ENCODE measurements at places on chromosomes 3 and 15.
A peak's percentile ranks its signal among the peaks of the same experiment; 100 is the strongest.

DNA sequence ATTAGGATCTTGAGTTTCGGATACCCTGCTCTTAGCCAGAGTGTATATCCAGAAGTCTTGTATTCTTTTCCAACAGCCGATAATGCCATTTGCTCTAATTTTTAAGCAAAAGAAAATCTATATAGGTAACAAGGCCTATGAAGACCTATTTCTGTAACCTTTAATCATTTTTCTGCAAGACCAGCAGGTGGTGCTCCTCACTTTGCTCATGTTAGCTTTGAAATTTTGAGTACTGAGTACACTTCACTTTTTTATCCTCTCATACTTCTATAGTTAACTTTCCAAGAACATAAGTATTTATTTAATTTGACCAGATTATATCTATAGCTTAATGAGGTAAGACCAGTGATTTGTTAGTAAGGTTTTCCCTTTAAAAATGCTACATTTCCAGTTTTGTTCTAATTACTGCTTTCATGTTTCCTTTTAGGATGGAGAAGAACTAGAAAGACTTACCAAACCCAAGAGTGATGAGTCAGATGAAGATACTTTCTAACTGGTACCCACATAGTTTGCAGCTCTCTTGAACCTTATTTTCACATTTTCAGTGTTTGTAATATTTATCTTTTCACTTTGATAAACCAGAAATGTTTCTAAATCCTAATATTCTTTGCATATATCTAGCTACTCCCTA is 20.5 kb downstream of the SLC35A5 start:
- peak; percentile 82 for DNase-seq

DNA sequence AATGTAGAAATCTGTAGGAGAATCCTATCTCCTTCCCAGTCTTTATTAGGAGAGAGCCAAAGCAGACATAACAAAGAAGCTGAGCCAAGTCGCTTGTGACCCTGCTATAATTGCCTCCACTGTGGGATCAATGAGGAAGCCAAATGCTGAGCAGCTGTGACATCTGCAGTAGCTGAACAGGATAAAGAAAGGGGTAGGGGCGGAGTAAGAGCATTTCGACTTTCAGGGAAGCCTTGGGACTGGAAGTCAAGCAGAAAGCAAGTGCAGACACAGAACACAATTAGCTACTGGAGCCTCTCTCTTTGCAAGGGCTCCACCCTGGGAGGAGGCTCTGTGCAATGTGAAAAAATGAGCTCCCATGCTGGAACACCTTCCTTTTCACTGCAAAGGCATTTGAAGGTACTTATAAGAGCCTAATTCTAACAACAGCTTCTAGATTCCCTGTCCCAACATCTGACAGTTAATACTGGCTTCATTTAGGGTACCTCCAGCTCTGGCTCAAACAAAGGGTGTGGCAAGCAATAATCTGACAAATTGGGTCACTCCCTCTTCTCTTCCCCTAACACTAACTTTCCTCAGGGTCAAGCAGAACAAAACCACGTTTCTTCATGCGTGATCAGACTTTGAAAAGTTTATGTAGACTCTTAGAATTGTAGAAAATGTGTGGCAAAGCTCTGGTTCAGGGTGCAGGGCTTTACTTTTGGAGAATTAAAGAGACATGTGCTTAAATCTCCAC is 166.4 kb downstream of the CADPS start:
- no peak for DNase-seq

DNA sequence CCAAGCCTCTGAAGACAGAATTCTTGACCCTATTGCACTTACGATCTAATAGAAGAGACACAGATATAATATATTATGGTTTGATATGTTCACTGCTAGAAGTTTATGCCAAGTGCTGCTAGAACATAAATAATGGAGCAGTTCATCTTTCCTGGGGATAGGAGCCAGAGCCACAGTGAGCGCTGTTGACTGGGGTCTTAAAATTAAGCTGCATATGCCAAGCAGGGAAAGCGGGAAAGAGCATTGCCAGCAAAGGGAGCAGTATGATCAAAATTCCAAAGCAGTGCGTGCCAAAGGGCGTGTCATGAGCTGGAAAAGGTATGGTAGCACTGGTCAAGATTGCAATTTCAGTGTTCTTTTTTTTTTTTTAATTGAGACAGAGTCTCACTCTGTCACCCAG is 49.1 kb upstream of the ABHD2 start:
- no peak for DNase-seq

GRCh38 chr3:99714575-99714974 is 76.2 kb downstream of the COL8A1 start:
- DNase-seq: no peak

GRCh38 chr15:29130476-29130875 is 139.1 kb downstream of the NSMCE3 start:
- DNase-seq: no peak

GRCh38 chr3:14959359-14959943 is 12.1 kb downstream of the NR2C2 start:
- DNase-seq: peak; percentile 3

DNA sequence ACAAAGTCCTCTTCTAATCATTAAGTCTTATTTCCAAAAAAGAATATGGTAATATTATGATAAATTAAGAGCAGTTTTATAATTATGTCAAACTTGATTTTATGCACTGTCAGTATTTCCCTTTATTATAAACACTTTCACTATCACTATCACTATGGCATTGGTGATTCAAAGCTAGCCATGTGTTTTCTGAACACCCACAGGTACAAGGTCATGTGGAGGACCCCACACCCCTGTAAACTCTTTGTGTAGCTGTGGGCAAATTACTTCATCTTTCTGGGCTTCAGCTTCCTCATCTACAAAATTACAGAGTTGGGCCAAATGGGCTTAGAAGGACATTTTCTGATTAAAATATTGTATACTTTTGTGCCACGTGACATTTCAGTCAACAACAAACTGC is 41.7 kb downstream of the FBXL22 start:
- DNase-seq: no peak

DNA sequence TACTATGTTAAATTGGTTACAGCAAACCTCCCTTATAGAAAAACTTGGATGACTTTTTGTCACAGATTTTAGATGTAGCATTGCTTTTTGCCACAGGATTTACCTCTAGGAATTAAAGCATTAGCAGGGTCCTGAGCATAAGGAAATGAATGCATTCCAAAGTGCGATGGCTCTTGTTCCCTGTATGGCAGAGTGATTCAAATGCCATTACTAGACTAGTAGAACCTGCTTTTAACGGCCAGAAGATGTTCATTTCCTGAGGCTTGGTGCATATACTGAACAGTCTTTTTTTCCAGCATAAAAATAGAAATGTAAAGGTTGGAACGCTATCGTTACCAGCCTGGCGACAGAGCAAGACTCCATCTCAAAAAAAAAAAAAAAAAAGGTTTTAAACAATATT is 59.4 kb downstream of the WNT5A start:
- DNase-seq: no peak
